ENCODE measurements at places on chromosomes 11 and 22.

DNA sequence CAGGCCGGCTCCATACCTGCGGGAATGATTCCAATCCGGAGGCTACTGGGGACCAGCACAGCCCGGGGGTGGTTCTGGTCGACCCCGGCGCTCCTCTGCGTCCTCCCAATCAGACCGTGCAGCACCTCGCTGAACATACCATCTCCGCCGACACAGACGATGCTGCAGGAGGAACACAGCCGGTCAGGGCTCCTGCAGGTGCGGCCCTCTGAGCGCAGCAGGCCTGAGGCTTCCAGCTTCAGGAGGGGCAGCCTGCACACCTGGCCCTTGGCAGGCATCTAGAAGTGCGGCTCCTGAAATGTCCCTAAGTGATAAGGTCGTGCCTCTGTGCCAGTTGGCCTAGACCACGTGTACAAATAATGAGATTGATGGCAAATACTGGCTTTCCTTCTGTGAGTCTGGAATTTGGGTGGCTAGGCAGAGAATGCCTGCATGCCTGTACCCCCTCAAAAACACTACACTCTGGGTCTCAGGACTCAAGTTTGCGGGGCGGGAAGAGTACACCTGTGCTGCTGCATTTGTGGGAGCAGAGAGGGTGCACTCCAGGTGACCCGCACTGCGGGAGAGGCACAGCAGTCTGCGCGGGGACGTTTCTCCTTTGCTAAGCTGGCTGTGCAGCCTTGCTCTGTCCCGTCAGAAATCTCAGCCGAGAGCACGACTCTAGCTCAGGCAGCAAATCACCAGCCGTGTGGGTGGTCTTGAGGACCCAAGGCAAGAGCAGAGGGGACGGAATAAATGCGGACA is 30.1 kb downstream of the CERK start:
- DNase-seq: no peak

- no peak for DNase-seq
Measured at GRCh38 chr22:31085928-31086327, 4.8 kb downstream of the SMTN start.

DNA sequence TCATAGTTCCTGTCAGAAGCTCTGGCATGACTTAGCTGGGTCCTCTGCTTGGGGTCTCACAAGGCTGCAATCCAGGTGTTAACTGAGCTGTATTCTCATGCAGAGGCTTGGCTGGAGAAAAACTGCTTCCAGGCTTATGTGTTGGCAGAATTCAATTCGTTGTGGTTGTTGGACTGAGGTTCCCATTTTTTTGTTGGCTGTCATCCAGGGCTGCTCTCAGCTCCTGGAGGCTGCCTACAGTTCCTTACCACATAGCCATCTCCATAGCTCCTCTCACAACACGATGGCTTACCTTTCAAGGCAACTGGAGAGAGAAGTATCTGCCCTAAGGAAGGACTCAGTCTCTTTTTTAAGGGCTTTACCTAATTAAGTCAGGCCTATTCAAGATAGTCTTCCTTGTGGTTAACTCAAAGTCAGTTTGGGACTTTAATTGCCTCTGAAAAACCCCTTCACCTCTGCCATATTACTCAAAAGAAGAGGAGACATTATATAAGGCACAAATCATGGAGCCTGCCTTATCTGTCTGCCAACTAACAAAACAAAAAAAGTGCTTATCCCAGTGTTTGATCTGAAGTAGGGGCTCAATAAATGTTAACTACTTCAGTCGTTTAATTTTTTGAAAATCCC is 35.2 kb downstream of the OR2AG2 start:
- no peak for DNase-seq

GRCh38 chr11:61112575-61112974 is 10.3 kb downstream of the CD5 start:
- DNase-seq: no peak

- DNase-seq: no peak
Measured at GRCh38 chr11:20156876-20157613, 3.2 kb downstream of the DBX1 start.

DNA sequence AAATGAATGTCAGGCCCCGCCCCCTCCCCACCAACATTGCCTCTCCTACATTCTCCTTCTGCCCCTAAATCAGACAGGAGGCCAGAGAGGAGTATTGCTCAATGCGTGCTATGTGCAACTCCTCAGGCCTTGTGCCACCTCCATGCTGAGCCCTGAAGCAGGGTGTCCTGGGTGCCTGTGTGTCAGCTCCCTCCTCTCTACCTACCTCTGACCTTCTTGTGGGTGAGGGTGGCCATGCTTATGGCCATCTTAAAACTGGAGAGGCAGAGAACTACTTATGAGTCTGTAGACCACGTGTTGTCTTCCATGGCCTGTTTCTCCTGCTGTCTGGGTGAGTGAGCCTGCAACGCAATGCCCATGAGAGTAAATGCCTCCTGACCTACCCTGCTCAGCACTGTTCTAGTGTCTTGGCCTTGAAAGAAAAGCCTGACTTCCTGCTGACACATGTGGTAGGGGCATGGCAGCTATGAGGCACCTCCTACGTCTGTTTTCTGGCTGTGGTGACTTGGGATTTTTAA is 10.5 kb downstream of the MCAM start:
- DNase-seq: no peak

- no peak for DNase-seq
Measured at GRCh38 chr22:19524170-19525115, at the start of gene CLDN5. TSS of gene CLDN5 (minus strand) at chr22:19524410. CDS start at chr22:19524255, 155 bp downstream.

DNA sequence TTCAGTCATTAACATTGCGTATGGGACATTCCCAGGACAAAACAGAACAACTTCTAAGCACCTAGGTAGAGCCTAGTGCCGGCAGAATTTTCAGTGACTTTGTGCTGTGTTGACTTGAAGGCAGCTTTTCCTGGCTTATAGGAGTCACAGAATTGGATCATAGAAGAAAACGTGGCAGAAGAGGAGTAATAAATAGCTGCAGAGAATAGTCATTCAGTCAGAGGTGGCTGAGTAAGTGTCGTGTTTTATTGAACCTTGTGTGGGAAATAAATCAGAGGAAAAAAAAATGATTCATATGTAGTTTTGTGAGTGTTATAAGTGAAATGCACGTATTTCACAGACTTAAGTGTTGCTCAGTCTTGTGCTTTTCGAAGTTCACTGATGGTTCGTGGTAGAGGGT is 2.1 kb downstream of the BARX2 start:
- no peak for DNase-seq

DNA sequence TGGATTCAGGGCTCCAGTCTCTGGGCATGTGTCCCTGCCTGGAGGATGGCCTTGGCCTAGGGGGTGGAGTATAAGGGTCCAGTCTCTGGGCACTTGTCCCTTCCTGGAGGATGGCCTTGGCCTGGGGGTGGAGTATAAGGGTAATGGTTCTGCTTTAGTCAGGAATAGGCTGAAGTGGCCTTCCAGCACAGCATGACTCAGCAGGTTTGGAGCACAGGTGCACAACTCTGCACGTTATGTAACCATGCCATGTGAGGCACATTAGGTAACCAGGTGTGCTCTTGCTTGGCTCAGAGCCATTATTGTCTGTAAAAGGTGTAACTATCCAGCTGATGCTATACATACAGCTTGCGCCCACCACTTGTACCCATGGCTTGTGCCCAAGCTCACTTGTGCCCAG is 48.4 kb upstream of the POLD3 start:
- no peak for DNase-seq

GRCh38 chr11:74717221-74717969 is 13.8 kb downstream of the CHRDL2 start:
- DNase-seq: no peak

DNA sequence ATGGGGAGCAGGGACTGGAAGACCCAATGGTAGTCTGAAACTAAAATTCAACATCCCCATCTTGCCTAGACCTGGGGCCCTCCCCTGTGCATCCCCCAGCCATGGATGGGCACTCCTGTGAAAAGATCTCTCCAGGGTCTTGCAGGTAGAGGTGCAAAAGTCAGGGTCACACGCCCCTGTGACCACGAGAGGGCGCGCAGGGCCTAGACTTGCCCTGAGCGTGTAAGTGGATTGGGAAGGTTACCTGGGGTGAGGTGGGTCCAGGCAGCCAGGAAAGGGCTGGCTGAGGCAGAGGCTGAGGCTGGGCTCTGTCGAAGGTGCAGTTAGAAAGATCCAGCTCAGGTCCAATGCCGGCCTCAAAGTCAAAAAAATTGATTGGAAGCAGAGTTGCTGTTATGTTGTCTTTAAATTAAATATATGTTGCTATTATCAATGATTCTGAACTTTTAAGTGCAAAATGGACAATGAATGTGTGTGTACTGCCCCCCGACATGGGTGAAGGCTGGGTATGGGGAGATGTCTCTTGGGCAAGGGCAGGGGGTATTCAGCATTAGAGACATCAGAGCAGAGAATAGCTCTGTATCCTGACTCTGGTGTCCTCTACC is 4.8 kb upstream of the POU2F3 start:
- DNase-seq: peak; percentile 32

- DNase-seq: no peak
Measured at GRCh38 chr11:108468478-108468864, 1.1 kb upstream of the C11orf65 start.

GRCh38 chr11:117127171-117127901 is 16.8 kb upstream of the PAFAH1B2 start:
- no peak for DNase-seq

- DNase-seq: no peak
Measured at GRCh38 chr22:26561756-26562417, 28.0 kb downstream of the TPST2 start.

GRCh38 chr11:66918741-66919140 is 39.4 kb downstream of the PC start:
- no peak for DNase-seq

GRCh38 chr11:112619106-112619505 is 342.1 kb upstream of the NCAM1 start:
- no peak for DNase-seq

DNA sequence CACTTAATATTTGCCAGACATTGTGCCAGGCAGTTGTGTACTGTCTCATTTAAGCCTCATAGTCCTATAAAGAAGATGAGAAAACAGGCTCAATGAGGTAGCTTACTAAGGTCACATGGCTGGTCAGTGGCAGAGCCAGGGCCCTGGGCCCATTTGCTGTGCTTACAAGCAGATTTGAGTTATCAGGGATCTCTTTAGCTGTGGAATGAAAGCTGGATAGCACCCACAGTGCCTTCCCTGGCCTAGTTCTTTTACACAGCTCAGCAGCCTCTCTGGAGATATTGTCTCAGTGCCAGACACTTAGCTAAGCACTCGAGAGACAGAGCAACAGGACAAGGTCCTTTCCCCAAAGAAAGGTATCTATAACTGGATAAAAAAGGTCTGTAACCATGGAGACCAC is 6.1 kb downstream of the TMEM86A start:
- DNase-seq: no peak

DNA sequence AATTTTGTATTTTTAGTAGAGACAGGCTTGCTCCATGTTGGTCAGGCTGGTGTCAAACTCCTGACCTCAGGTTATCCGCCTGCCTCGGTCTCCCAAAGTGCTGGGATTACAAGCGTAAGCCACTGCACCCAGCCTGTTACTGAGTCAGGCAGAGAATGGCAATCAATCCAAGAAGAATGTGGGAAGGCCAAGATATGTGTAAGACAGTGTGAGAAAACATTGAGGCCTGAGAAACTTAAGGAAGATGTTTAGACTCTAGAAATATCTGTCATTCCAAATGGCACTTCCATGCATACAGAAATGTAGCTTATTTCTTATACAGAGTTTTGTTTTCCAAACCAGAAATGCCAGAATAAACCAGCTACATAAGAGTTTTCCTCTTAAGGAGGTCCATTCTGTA is 248.5 kb downstream of the ETS1 start:
- DNase-seq: no peak

DNA sequence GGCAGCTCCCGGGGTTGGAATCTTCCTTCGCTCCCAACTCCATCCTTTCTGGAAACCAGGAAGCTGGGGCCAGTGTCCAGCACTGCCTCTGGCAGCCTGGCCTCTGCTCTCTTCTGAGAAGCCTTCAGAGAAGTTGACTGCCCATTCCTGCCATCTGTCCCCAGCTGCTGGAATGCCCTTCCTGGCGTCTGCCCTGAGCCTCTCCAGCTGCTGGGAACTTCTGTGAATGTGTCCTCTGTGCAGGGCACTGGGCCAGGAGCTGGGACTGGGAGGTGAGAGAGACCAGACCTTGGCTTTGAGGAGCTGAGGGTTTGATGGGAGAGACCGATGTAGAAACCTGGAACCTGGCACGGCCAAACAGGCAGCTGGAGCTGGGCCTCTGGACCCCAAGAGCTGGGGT is 5.9 kb upstream of the SOX10 start:
- no peak for DNase-seq

DNA sequence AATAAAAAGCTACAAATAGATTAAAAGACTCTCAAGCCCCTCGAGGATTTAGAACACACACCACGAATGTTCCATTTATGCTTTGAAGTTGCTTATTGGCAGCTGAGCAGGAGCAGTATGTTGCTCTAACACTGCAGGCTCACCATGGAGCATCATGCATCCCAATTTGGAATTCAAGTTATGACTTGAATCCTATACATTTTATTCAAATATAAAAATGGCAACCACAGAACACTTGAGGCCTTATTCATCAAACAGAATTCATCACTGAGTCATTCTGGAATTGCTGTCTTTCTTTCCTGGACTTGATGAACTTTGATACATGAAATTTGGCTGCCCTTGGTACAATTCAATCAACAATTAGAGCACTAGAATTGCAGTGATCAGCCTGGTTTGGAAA is 24.5 kb upstream of the BLID start:
- no peak for DNase-seq

DNA sequence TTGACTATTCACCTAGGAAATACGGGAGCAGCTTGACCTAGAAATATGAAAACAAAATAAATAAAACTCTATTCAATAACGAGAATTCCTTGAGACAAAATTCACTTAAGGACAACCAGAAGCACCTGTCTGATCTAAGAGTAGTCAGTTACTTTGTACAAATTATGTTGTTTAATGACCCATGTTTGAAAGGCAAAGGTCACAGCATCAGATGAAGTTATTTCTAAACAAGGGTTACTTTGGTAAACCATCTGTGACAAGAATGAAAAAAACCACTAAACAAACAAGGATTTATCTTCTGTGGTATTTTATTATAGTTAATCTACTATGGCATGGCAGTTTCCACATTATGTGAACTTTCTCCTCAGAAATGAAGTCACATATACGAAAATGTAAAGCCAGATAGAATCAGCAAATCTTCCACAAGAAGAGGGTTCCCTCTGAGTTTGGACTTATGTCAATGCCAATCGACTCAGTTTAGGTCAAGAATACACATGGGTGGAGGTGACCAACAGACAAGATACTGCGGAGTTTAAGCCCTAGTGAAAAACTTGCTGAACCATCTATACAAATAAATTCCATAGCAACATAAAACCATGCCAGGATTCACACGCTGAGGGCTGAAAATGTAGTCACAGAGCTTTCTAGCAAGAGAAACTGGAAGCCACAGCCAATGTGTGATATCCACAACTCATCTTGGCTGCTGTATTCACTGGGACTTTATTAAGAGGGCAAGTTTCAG is 53.4 kb downstream of the NCAPD3 start:
- no peak for DNase-seq
